DMS79 treated with DMSO at 0.1 percent for 48 hours (cell line): ENCODE measurements at places on chromosomes 16 and 17.

DNA sequence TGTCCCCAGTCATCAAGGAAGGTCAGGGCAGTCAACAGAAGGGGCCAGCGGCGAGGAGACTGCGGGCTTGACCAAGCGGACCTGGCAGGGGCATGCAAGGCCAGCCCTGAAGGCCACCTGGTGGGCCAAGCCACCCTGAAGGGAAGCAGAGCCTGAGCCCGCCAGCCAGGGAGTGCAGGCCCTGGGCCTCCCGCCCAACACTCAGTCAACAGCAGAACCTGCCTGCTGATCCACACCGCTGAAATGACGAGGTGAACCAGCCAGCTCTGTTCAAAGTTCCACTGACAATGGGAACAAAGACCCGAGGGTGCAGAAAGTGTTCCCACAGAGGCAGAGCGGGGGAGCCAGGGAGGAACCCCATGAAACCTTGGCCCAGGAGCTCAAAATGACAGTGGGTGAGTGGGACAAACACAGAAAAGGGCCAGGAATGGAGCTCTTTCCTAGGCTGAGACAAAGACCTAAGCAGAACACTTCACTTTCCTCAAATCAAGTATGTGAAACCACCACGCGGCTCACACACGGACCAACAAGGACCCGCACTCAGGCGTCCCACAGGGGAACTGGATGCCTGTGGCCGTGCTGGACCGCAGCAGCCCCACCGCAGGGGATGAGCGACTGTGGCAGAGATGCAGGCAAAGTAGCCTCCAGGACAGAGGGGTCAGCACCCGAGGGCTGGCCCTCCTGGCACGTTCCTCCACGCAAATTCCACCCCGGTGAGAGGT is 12.0 kb downstream of the AXIN1 start:
- no peak for DNase-seq

GRCh38 chr17:40041196-40041595 is 13.0 kb downstream of the MED24 start:
- DNase-seq = no peak

- DNase-seq = no peak
These were observed 1.2 kb upstream of the IGSF6 start for GRCh38 chr16:21653571-21653970.

- no peak for DNase-seq
These were observed 26.7 kb upstream of the DUSP14 start for GRCh38 chr17:37463039-37463438.

- no peak for DNase-seq
These were observed 12.4 kb downstream of the NMT1 start for GRCh38 chr17:45073414-45074070.

- no peak for DNase-seq
These were observed 5.6 kb downstream of the GFAP start for GRCh38 chr17:44909681-44910144.

DNA sequence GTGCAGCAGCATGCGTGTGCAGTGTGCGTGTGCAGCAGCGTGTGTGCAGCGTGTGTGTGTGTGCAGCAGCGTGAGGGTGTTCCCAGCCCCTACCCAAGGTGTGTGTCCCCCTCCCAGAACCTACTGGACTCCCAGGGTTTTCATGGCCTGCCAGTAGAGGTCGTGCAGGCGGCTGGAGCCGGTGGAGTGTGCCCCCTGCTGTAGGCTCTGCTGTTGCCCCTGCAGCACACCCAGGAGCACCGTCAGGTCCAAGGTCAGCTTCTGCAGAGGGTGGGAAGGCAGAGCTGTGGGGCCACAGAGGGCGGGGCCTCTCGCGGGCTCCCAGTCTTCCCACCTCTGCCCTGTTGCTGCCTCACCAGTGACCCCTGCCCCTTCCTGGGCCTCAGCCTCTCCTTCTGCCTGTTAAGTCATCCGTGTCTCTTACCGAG is 14.9 kb downstream of the MYBBP1A start:
- DNase-seq = no peak

DNA sequence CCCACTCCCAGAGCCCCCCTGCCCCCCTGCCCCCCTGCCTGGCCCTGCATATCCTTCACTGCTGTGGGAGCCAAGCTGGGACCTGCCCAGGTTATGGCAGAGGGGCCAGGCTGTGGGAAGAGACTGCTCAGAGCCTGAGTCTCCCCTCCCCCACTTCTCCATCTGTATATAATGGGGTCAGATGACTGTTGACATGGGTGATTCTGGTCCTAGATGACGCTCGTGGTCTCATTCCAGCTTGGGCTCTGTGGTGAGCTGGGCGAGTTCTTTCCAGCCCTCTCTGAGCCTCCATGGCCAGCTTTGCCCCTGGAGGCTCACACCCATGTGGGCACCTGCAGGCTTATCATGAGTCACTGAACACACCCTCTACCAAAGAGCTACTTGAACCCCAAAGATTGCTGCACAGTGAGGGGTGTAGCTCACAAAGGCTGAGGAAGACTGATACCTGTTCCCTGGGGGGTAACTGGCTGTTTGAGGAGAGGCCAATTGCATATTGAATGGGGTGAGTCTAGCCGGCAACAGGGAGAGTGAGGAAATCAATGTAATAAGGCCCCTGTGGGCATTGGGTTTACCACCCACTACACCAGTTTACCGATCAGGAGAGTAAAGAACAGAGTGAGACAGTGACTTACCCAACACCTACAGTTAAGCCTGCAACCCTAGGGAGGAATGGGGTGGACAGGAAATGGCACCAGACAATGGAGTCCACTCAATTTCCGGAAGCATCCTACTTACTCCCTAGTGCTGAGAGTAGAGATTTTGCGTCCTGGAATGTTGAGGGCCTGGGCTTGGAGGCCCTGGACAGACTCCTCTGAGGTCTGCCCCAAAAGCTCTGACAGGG is 4.2 kb upstream of the SREBF1 start:
- DNase-seq = peak; percentile 44

DNA sequence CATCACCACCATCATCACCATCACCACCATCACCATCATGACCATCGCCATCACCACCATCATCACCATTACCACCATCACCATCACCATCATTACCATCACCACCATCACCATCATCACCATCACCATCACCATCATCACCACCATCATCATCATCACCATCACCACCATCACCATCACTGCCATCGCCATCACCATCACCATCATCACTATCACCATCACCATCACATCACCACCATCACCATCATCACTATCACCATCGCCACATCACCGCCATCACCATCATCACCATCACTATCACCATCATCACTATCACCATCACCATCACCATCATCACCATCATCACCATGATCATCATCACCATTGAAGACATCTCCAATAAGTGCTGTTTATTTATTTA is 16.8 kb upstream of the MED9 start:
- DNase-seq = no peak

DNA sequence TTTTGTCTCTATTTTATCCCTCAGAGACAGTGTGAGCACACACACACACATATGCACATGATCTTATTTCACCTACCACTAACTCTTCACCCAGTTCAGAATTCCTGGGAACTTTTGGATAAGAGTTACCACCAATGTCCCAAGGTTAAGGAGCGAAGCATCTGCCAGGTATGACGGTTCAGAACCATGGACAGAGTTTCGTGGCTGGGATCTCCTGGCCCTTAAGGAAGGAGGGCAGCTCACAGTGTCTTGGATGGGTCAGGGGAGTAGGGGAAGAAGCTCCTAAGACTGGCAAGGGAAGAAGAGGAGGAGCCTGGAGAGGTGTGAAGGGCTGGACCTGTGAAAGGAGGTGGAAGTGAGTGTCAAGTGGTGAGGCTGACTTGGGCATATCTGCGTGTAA is 23.0 kb upstream of the TMEM132E start:
- DNase-seq = no peak

DNA sequence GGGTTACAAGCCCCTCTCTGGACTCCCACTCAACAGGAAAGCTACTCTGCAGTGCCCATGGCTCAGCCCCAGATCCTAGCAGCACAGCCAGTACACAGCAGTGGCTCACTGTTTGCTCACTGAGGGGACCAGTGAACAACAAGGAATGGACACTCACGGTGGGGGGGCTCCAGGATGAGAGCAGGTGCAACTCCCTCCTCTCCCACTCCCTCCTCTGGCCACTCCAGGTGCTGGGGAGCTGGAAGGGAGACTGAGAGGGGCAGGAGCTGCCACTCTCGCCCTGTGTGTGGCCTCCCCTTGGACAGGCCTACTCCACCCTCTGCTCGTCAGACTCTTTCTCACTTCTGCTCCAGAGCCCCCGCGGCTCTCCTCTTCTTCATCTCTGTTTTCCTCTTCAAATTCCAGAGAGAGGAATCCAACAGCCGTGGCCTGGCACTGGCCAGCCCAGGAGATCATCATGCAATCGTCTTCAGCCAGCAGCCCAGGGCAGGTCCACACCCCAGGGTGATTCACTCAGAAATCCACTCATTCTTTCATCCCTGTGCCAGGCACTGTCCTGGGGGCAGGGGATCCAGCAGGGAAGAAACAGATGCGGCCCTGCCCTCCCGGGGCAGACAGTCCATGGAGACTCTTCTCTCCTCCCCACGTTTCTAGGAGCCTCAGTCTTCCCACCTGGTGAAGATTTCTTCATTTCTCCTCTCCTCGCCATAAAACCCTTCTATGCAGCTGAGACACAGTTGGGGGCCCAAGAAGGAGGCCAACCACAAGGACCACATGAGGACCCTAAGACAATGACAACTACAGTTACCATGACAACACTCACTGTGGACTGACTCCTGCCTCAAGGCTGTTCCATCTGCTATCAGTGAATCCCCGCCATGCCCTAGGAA is 30.7 kb downstream of the CFAP20 start:
- DNase-seq = no peak

DNA sequence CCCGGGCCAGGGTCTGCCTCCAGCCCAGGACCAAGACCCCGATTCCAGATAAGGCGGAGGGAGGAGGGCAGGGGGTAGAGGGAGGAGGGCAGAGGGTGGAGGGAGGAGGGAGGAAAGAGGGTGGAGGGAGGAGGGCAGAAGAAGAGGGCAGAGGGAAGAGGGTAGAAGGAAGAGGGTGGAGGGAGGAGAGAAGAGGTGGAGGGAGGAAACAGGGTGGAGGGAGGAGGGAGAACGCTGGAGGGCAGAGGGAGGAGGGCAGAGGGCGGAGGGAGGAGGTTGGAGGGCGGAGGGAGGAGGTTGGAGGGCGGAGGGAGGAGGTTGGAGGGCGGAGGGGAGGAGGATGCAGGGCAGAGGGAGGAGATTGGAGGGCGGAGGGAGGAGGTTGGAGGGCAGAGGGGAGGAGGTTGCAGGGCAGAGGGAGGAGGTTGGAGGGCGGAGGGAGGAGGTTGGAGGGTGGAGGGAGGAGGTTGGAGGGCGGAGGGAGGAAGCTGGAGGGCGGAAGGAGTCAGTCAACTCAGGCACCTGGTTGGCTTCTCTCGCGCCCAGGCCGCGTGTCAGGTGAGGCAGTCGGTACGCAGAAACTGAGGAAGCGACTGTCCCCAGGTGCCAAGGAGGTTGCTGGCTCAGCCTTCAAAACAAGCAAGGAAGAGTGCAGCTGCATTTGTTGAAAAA is 65.2 kb downstream of the KLHDC4 start:
- DNase-seq = no peak

DNA sequence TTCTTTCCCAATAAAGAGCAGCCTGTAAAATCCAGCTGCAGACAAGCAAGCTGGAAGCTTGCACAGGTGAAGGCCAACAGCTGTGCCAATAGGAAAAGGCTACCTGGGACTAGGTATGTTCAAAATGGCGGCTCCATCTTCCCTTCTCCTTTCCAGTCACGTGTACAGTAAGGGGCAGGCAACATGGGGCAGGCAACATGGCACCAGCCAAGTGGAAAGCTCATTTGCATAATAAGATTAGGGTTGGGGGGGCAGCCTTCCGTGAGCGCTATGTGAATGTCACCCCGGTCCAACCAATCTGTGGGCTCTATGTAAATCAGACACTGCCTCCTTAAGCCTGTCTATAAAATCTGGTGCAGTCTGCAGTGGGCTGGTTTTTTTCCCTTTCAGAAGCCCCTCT is 31.3 kb downstream of the TVP23A start:
- DNase-seq = no peak

- no peak for DNase-seq
These were observed 131.3 kb downstream of the AIPL1 start for GRCh38 chr17:6303664-6304063.
